Myocyte (in vitro differentiated cells): ENCODE measurements at places on chromosomes 6 and 20. TPM values are rescaled to one million over a fixed set of nuclear protein-coding genes. Genes with fewer than 3 reads are reported as not detected.

Gene TGM6
- not detected in 2 replicates for total RNA-seq

Gene SMOC2
- total RNA-seq, result not detected in 2 replicates

Gene ZNF133
- total RNA-seq, result 9.0 and 16.4 TPM in 2 replicates

Gene ALDH8A1
- total RNA-seq, result 2.1 TPM in 1 of 2 replicates, not detected in the other

DNA sequence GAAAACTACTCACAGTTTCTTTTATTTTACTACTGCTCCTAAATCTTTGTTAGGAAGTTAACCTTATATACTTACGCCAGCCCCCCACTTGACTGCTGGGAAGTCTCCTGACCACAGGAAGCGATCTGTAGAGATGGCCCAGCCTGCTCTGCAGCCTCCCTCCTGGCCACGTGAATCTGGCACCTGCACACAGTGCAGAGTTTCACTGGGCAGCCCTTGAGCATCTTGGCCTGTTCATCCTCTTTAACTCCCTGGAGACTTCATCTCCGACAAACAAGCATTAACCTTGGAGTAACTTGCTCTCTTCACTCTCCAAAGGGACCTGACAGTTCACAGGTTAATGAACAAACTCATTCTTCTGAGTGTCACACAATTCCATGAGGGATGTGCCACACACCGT is 294.1 kb downstream of the BTBD9 start:
- no peak for DNase-seq

DNA sequence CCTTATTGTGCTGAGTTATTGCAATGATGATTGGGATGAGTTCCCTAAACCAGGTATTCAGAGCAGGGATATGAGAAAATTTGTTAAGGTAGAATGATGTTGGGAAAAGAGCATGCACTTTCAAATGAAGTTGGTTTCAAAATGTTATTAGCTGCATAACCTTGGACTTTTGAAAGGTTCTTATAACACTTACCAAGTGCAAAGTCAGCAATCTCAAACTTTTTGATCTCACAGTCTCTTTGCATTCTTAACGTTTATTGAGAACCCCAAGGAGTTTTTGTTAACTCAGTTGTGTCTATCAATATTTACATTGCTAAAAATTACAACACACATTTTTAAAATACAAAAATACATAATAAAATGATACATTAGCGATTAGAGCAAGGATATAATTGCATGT is 802.4 kb downstream of the PHF3 start:
- no peak for DNase-seq

DNA sequence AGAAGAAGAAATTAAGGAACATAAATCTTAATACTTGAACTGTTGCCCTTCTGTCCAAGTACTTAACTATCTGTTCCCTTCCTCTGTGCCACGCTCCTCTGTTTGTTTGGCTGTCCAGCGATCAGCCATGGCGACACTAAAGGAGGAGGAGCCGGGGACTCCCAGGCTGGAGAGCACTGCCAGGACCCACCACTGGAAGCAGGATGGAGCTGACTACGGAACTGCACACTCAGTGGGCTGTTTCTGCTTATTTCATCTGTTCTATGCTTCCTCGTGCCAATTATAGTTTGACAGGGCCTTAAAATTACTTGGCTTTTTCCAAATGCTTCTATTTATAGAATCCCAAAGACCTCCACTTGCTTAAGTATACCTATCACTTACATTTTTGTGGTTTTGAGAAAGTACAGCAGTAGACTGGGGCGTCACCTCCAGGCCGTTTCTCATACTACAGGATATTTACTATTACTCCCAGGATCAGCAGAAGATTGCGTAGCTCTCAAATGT is 17.1 kb downstream of the IRF4 start:
- peak; percentile 73 for DNase-seq

DNA sequence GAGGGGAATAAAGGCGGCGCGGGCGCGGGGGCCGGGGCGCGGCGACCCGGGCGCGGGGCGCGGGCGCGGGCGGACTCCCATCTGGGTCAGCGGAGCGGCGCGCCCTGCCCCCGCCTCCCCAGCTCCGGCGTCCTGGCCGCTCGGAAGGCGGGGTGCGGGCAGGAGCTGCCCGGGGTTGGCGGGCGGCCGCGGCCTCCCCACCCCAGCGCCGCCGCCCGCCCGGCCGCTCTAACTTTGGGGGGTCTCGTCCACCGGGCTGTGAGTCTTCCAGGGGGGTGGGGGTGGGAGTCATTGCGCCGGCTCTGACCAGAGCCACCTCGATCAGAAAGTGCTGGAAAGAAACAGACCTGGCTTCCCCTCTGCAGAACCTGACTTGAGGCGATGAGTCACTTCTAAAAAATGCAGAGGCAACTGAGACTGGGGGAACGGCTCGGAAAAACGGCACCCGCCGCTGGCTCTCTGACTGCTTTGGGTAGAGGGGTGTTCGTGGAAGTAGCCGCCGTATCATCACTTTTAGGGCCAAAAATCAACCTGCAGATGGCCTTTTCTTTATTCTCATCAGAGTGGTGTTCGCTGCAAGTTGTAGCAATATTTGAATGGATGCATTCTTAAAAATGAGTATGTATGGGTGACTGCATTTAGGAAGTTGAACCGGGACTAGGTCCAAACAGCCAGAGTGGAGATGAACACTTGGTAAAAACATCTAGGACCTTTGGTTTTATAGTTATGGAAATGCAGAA is 667 bp downstream of the CAP2 start:
- peak; percentile 87 for DNase-seq

- no peak for DNase-seq
These were observed 88.4 kb downstream of the COL19A1 start for GRCh38 chr6:69954733-69955132.

GRCh38 chr20:9202420-9203080 is 133.7 kb downstream of the PLCB4 start:
- DNase-seq, result no peak

GRCh38 chr6:134574491-134574890 is 256.6 kb upstream of the SGK1 start:
- no peak for DNase-seq

- DNase-seq, result no peak
These were observed 239.8 kb downstream of the TBX18 start for GRCh38 chr6:84524636-84525035.

GRCh38 chr6:151131324-151132007 is 108.3 kb upstream of the AKAP12 start:
- DNase-seq, result no peak

- peak; percentile 39 for DNase-seq
These were observed 175.2 kb downstream of the ZMYND8 start for GRCh38 chr20:47181056-47181862.

DNA sequence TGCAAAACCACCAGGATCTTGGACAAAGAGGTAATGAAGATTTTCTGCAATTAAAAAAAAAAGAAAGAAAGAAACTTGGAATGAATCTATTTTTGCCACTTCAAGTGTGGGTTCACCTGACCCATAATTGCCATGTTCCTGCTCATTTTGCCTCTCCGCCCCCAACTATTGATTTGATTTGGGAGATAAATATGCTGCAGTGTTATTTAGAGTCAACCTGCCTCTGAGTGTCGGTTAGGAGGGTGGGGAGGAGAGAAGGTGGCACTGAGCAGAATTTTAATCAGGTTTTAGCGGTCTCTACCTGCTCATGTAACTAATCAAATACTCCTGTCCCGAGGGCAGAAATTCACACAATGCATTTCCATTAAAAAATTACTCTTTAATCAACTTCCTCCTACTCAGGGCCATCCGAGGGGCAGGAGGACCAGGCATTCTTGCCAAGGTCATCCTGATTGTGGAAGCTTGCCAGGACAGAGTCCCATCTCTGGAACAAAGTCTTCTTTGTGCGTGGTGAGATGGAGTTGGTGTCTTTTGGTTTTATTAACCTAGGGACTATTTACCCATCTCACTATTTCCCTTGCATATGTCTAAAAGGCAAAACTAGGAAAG is 300.1 kb downstream of the CDH26 start:
- DNase-seq, result no peak

DNA sequence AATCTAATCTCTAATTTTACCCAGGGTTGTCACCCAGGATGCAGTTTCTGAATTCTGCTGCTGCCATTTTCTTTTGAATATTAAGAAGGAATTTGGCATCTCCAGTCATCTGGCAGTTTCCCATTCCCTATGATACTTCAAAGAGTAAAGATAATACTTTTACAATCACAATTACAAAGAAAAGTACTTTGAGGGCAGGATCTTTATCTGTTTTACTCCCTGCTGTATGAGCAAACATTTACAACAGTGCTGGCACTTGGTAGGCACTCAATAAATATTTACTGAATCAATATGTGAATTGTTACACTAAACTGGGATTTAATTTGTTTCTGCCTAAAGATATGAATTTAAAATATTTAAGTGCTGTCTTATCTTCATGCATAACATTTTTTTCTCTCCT is 224.9 kb downstream of the EPHA7 start:
- no peak for DNase-seq

- DNase-seq, result no peak
These were observed 96.0 kb upstream of the CNKSR3 start for GRCh38 chr6:154606457-154606856.

- DNase-seq, result no peak
These were observed 87.7 kb upstream of the NOX3 start for GRCh38 chr6:155543166-155543847.

DNA sequence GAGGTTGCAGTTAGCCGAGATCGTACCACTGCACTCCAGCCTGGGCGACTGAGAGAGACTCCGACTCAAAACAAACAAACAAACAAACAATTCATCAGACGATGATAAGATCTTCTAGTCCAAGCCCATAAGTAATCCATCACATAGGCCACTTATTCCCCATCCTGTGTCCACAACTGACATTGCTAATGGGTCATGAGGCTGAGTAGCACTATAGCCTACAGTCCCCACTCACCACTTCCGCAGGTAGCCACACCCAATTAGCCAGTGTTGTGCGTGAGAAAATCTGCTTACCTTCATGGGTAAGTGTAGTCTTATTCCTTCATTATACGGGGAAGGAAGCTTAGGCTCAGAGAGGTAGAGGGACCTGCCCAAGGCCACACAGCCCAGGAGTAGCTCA is 13.1 kb downstream of the JPH2 start:
- no peak for DNase-seq
